Activated CD8-positive, alpha-beta T cell treated with anti-CD3 and anti-CD28 coated beads for 36 hours (primary cell): ENCODE measurements at places on chromosomes 7 and 10.

DNA sequence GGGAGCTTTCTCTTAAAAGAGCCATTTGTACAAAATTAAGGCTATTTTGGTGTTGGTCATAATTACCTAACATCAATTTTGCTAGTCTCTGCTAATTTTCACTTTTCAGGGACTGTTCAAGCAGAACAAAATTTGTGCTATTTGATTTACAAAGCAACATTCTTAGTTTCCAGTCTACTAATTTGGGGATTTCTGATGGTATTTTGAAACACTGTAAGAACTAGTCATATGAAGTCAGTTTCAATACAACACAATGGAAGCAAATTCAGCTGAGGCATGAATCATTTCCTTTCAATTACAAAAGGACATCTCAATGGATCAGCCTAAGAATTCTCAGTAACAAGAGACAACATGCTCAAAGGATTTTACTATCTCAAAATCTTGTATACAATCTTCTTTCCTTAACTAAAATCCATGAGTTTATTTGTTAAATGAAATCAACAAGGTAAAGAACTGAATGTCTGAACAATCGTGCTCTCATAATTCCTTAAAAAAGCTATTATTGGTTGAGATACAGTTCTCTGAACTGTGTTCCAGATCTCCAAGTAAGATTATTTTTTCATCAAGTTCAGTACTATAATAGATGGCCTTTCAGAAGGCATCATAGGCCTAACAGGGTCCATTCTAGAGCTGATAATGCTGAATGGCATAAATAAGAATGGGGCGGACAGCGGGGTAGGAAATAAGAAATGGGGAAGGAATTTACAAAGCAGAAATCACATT lies 144.6 kb downstream of the NRCAM start:
- DNase-seq = no peak

DNA sequence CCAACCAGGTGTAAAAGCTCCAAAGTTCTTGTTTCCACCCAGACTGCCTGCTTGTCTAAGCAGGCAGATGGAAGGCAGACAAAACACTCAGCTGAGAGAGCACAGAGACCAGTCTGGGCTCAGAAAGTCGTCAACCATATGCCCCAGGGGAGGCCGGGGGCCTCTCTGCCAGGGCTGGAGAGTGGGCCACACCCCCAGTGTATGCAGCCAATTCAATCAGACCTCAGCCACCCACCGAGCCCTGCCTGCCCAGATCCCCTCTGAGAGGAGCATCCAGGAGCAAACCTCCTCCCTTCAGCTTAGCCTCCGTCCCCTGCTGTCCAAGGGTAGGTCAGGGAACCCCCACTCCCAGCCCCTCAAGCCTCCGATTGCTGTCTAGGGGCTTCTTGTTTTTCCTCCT lies 196.3 kb downstream of the LSM5 start:
- DNase-seq = no peak

DNA sequence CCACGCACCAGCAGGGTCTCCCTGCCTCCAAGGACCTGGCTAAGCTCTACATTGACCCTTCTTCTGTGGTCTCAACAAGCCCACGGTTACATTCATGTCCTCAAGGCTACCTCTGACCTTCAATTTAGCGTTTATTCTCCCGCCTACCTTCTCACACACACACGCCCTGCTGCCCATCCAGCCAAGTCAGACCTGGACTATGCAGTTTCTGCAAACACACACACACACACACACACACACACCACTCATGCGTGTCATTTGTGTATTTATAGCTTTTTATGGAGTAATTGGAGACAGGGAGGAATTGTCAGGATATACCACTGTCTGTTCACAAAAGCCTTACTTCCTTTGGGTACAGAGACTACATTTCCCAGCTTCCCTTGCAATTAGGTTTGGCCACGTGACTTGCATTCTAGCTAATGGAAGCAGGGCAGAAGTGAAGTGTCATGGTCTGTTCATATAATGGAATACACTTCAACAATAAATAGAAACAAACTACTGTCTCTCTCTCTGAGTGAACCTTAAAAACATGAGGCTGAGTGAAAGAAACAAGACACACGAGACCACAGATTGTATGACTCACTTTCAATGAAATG lies 53.8 kb upstream of the CPXM2 start:
- no peak for DNase-seq

DNA sequence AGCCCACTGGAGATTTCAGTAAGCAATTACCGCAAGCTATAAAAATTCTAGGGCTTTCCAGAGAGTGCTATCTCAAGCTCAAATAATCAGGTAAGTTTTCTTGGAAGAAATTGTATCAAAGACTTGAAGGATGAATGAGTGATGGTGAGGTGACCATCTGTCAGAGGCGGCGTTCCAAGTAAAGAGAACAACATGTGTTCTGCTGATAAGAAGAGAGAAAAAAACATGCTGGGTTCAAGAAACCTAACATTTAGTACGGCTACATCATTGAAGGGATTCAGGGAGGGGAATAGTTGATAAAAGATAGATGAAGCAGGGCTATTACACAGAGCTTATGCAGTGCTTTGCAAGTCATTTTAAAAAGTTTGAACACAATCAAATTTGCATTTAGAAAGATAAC lies 100.7 kb downstream of the GNAI1 start:
- DNase-seq = no peak

- DNase-seq = no peak
These were observed 9.4 kb upstream of the ZNF107 start for GRCh38 chr7:64656489-64656888.

- DNase-seq = no peak
These were observed 85.0 kb downstream of the PODXL start for GRCh38 chr7:131471250-131472004.

GRCh38 chr10:5666008-5666840 lies at the start of gene ASB13:
ASB13 (minus strand) TSS chr10:5666595; CDS start chr10:5666551, 44 bp downstream.
- DNase-seq = peak; percentile 55

DNA sequence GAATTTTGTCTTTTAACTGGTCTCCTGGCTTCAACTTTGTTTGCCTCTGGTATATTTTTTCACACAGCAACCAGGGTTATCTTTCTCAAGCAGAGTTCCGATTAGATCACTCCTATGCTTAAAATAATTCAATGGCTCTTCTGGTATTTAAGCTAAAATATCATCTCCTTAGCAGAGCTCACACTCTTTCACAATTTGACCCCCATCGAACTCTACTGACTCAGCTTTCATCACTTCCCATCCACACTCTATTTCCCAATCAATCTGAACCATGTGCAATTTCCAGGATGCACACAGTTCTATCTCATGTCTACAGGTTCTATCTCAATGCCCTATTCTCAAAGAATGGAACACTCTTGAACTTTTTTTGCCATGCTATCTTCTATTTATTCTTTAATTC lies 809.5 kb downstream of the GRID1 start:
- DNase-seq = no peak
